ENCODE measurements at places on chromosomes 5 and 9.
A peak's percentile ranks its signal among the peaks of the same experiment; 100 is the strongest.

DNA sequence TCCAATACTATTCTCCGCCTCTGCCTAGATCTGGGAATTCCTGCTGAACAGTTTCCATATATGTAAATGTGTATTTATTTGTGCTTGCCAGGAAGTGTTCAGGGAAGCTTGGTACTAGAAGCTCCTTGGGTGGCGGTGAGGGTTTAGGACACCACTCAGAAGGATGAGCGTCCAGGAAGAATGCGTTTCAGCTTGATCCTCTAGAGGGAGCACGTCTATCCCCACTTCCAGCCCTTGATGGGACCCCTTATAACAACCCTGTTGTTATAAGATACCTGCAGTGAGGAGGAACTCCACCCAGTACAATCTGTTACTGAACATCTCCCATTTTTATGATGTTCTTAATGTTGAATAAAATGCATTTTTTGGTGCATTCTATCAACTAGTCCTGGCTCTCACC is 88.9 kb downstream of the CYFIP2 start:
- no peak for DNase-seq

GRCh38 chr5:41815261-41815660 is 55.0 kb downstream of the OXCT1 start:
- no peak for DNase-seq

- no peak for DNase-seq
These were observed 1.3 kb upstream of the DMRT3 start for GRCh38 chr9:974996-975739.

DNA sequence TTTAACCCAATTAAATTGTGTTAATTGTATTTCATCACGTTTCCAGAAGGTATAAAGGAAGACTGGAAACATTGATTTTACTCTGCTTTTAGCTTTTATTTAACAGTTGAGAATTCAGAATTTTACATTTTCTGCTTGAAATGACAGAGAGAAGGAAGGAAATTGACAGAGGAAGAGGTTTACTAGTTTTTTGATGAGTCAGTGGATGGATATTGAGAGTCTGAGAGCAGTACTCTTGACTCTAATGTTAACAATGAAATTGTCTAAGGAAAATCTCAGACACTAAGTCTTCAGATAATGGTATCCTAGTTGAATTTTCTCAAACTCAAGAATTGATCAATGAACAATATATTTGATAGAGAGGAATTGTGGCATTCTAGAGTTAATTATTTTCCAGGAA is 60.6 kb downstream of the IPO11 start:
- no peak for DNase-seq

GRCh38 chr5:118378959-118379358 is 609.4 kb downstream of the DTWD2 start:
- no peak for DNase-seq

- DNase-seq, result no peak
These were observed 89.1 kb downstream of the CRB2 start for GRCh38 chr9:123445116-123445515.

DNA sequence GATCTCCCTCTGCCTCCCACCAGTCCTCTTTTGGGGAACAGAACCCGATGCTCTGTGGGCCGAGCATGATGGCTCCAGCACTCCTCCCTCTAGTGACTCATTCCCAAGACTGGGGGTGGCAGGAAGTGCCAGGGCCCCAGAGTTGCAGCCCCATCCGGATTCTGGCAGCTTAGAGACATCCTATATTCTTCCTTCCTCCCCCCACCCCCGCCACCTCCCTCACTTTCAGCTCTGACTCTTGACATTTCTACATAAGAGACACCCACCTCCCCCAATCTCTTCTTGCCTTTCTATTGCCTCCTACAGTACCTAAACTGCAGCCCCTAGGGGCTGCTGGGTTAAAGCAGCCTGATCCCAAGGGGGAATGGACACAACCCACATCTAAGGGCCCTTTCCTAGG is 47.1 kb upstream of the MATR3 start:
- peak; percentile 57 for DNase-seq

DNA sequence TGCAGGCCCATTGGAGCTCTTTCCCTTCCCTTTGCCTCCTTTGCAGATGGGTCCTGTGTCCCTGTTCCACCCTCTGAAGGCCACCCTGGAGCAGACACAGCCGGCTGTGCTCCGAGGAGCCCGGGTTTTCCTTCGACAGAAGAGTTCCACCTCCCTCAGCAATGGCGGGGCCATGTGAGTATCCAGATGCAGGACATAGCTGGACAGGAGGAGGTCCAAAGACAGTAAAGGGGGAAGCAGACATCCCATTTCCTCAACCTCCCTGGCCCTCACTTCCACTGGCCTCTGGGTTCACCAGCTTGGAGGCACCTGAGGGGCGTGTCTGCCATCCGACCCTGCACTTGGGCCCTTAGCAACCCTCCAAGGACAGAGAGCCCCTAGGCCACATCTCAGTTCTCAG is 237.9 kb downstream of the CACNA1B start:
- no peak for DNase-seq

GRCh38 chr9:81037889-81038288 is 651.5 kb downstream of the TLE1 start:
- no peak for DNase-seq

- no peak for DNase-seq
These were observed 599.8 kb downstream of the EBF1 start for GRCh38 chr5:158499892-158500418.

DNA sequence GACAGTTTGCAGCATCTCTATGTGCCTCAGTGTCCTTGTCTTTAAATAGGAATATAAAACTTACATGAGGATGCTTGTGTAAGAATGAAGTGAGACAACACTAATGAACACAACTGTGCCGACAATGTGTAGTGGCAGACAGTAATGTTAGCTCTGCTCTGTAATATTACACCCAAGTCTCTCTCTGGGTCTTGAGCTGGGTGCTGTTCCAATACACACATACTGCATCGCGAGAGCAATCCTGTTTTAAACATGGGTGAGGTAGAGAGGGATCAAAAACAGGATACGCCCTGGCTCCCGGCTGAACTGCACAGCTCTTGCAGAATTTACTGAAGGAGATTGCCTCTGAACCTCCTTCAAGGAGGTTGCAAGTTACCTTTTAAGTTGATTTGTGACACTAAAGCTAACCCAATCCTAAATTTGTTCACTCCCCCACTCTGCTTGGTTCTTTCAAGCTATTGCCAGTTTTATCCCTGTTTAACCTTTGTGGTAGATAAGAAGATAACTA is 155.2 kb upstream of the ISL1 start:
- no peak for DNase-seq

- DNase-seq, result peak; percentile 61
These were observed 772 bp downstream of the DCAF10 start for GRCh38 chr9:37801287-37801850.

- DNase-seq, result peak; percentile 21
These were observed 55.2 kb upstream of the PDE8B start for GRCh38 chr5:77155179-77155785.

GRCh38 chr9:88399966-88400365 is 11.7 kb downstream of the SPIN1 start:
- DNase-seq, result no peak

DNA sequence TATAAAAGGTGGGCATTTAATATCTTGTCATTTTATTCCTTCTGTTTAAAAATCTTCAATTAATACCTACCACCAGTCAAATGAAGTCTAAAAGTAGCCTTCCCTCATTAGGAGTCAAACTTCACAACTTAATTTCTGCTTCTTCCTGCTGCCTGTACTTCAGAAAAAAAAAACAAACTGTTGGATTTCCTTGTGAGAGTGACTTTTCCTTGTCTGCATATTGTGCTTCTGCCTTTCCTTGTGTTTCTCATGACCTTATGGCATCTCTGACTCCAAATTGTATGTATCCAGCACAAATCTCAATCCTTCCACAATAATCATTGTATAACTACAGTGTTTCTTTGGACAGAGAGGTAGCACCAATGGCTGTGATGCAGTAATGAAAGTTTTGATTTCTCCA is 32.1 kb downstream of the GRAMD2B start:
- DNase-seq, result no peak

DNA sequence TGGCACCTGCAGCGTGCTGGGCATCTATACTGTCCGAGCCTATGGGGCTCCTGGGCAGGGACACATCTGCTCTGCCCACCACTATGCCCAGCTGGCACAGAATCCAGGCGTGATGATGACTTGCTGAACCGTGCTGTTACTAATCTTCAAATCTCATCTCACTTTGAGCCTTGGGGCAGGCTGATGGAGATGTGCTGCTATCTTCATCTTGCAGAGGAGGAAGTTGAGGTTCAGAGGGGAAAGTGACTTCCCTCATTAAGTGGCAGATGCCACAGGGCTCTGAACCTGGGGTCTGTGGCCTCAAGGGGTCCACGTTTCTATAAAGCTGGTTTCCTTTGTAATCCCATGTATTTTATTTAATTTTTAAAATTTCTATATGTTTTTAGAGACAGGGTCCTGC is 4.7 kb downstream of the SLC2A6 start:
- no peak for DNase-seq

GRCh38 chr5:142246-142810 is 49.0 kb upstream of the LRRC14B start:
- DNase-seq, result no peak

- no peak for DNase-seq
These were observed 201.1 kb upstream of the HAPLN1 start for GRCh38 chr5:83921666-83922193.

Measured in activated naive CD4-positive, alpha-beta T cell treated with anti-CD3 and anti-CD28 coated beads, Interleukin-2, amount 50 U/mL, for 72 hours (primary cell).